SIG-M5 (cell line): ENCODE measurements at places on chromosomes 5 and 9.

GRCh38 chr5:160697281-160697680 is 154.7 kb downstream of the ATP10B start:
- no peak for DNase-seq

- no peak for DNase-seq
These were observed 8.8 kb downstream of the TENT2 start for GRCh38 chr5:79621056-79621455.

- no peak for DNase-seq
These were observed 80.1 kb downstream of the ESM1 start for GRCh38 chr5:54905246-54905795.

DNA sequence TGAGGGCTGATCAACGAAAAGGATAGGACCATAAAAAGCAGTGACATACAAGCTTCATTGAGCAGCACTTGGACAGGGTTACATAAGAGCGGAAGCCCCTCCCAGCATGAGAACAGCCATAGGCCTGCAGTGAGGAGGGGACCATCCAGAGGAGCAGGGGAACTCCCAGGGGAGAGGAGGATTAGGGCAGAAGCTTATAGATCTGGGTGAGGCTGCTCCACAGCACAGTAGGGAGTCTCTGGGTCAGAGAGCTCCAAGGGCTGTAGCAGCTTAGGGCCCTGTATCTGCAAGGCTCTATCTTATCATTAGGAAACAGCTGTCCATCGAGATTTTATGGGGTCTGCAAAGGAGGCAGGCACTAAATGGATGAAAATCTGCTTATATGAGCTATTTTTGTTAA is 186.6 kb downstream of the DOCK8 start:
- DNase-seq, result no peak
